ENCODE measurements at places on chromosomes 13 and 19.

DNA sequence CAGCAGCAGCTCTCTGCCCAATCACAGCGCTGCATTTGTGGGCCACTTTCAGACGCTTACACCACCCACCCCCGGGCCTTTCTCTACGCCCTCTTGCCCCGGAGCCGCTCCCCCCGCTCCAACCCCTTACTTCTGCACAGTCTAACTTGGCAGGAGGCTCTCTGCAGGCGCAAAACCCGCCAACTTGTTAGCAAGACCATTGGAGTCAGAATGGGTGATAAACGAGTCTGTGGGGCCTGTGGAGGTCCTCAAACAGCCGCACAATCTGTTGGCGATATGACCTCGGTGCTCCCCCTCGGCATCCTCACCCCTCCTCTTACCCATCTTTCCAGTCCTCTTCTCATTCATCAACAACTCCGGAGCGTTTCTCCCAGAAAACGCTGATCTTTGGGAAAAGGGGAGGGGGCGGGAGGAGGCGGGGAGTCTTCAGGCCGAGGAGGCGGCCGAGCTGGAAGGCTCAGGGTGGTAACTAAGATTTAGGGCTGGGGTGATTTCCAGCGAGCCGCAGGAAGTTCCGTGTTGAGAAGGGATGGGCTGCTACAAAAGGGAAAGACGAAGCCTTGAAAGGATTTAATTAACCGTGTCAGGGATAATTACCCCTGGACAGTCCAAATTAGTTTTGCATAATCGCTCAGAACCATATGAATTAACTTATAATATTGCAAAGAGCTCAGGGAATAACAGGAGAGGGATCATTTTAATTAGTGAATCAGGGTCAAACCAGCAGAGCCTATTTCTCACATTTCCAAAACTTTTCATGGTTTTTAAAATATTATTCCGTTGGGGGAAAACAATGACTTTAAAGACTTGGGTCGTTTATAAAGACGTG is 4.1 kb downstream of the SOX21 start:
- DNase-seq, result no peak

DNA sequence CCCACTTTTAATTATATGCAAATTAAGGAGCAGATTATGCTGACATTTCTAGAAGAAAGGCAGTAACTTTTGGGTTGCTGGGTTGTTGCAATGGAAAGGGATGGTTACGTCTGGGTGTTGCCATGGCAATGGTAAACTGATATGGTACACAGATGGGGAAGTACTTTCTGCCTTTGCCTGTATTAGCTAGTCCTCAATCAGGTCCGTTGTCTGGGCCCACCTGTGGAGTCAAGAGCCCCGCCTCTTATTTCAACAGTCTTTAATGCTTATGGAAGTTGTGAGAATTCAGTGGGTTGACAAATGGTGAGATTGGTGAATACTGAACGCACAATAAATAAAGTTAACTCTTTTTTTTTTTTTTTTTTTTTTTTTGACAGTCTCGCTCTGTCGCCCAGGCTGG is 30.6 kb upstream of the DPP9 start:
- no peak for DNase-seq

- no peak for DNase-seq
Observed at GRCh38 chr13:31168736-31169135, 7.0 kb upstream of the HSPH1 start.

GRCh38 chr19:18253716-18254115 is 20.5 kb downstream of the IQCN start:
- no peak for DNase-seq

GRCh38 chr19:6739883-6740588 is 556 bp downstream of the TRIP10 start:
- DNase-seq, result no peak

GRCh38 chr13:58955546-58956385 is 1208.0 kb downstream of the DIAPH3 start:
- no peak for DNase-seq

DNA sequence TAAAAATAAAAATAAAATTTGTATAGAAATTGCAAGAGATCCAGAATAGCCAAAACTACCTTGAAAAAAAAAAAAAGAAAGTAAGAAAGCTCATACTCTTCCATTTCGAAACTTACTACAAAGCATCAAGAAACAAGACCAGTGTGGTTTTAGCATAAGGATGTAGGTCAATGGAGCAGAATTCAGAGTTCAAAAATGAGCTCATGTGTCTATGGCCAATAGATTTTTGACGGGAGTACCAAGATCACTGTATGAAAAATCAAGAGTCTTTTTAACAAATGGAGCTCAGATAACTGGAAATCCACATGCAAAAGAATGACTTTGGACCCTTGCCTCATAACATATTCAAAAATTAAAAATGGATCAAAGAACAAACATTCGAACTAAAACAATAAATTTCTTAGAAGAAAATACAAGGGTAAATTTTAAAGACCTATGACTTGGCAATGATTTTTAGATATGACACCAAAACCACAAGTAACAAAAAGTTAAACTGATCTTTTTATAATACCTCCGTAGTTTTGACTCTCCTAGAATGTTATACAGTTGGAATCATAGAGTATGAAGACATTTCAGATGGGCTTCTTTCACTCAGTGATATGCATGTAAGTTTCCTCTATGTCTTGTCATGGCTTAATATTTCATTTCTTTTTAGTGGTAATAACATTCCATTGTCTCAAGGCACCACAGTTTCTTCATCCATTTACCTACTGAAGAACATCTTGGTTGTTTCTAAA is 43.2 kb downstream of the KLF12 start:
- no peak for DNase-seq

GRCh38 chr19:31424861-31425620 is 75.8 kb upstream of the TSHZ3 start:
- no peak for DNase-seq

- DNase-seq, result no peak
Observed at GRCh38 chr13:49450105-49450819, 6.2 kb downstream of the SETDB2 start.

DNA sequence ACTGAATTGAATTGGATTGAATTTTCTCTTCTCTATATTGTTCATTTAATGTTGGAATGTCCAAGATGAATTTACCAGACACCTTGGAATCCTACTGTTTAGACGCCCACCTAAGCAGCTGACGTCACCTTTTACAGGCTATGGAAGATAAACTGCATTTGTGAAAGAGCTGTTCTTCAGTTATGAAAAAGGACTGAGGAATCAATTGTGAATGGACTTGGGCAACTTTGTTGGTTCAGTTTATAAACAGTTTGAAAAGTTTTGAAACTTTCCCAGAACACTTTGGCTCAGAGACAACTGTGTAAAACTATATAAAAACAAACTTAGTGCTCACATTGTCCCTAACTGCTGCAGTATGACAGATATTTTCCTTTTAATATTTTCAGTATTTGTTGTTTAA is 590.8 kb upstream of the SPRY2 start:
- DNase-seq, result no peak

- no peak for DNase-seq
Observed at GRCh38 chr19:41936416-41936850, 8.2 kb upstream of the ERFL start.

Data from stromal cell of bone marrow (primary cell).